ENCODE measurements at places on chromosomes 4 and X.

- no peak overlapping the region for H3K27ac ChIP-seq
- peaks cover 3% of the 10 kb centered on the region for H3K4me1 ChIP-seq
- H3K36me3 ChIP-seq, result no peaks in the 10 kb centered on the region
- H3K4me3 ChIP-seq, result no peak overlapping the region
- H3K27me3 ChIP-seq, result peaks cover 6% of the 10 kb centered on the region
- DNase-seq, result no peak
Measured at GRCh38 chrX:111444881-111445280, 32.9 kb upstream of the DCX start.

DNA sequence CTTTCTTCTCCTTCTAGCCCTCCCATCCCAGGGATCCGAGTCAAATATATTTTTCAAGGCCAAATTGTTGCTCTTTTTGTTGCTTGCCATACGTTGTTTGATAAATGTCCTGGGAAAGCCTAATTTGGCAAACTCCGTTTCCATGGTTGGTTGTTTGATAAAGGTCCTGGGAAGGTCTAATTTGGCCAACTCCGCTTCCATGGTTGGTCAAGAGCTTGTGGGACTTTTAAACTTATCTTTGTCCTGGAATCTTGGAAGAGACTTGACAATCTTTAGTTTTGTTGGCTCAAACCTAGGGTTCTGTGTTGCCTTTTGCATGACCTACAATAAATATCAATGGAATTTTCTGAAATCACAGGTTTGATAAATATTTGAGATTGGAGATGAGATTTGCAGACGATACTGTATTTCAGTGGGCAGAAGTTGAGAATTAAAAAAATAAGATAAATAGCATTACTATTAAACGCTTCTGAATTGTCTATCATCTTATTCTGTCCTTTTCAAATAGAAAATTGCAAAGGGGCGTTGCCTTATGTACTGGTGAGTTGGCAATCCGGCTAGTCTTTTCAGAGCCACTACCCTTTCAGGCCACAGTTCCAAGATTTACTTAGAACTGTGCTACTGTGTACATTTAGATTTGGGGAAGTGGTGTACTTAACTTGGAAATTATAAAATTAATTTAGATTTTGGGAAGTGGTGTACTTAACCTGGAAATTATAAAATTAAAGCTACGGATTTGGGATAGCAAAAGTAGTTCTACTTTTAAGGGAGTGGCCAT, 804 bp downstream of the OSTC start:
- peaks cover 32% of the 10 kb centered on the region for H3K4me1 ChIP-seq
- DNase-seq, result no peak
- H3K4me3 ChIP-seq, result peak overlapping the region; percentile 96
- H3K27ac ChIP-seq, result peak overlapping the region; percentile 99
- no peaks in the 10 kb centered on the region for H3K27me3 ChIP-seq

DNA sequence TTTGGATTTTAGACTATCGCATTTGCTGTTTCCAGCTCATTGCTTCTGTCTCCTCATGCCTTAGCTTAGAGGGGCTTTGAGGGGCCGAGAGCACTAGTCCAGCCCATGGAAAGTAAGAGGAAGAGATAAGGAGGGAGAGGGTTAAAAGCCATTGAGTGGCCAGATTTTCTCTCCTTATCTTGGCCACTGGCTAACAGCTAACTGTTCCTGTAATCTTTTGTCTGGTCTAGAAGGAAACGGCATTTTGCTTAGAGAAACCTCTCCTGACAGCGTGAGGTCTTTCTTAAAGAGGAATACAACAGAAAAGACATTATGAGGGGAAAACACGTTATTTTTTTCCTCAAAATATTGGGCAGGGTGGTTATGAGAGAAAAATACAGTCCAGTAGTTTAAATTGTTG, 7.9 kb downstream of the GPR101 start:
- no peak for DNase-seq
- peaks cover 9% of the 10 kb centered on the region for H3K27me3 ChIP-seq
- H3K4me1 ChIP-seq, result peaks cover 2% of the 10 kb centered on the region
- peaks cover 5% of the 10 kb centered on the region for H3K36me3 ChIP-seq
- no peak overlapping the region for H3K4me3 ChIP-seq

- no peak overlapping the region for H3K27ac ChIP-seq
- H3K27me3 ChIP-seq, result no peaks in the 10 kb centered on the region
- no peaks in the 10 kb centered on the region for H3K4me1 ChIP-seq
- no peaks in the 10 kb centered on the region for H3K36me3 ChIP-seq
Measured at GRCh38 chr4:65865489-65865888, 195.2 kb upstream of the EPHA5 start.

- H3K27ac ChIP-seq, result no peak overlapping the region
- H3K4me1 ChIP-seq, result no peaks in the 10 kb centered on the region
- no peaks in the 10 kb centered on the region for H3K36me3 ChIP-seq
- no peak for DNase-seq
- H3K4me3 ChIP-seq, result no peak overlapping the region
- H3K27me3 ChIP-seq, result peaks cover 6% of the 10 kb centered on the region
Measured at GRCh38 chr4:182339221-182339641, 96.0 kb downstream of the TENM3 start.

DNA sequence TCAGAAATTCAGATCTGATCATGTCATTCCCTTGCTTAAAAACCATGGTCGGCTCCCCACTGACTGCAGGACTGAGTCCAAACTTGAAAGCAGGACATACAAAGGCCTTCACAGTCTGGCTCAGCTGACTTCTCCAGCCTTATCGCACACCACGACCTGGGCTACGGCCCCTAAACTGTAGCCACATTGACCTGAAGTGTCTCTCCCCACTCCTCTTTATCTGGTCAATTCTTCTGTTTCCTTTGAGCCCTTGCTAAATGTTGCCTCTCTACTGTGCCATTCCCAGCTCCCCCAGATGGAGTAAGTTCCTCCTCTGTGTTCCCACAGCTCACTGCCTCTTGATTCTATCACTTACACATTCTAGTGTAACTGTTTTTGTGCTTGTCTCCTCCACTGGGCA, 60.5 kb upstream of the CITED1 start:
- H3K27ac ChIP-seq, result no peak overlapping the region
- no peak for DNase-seq
- no peak overlapping the region for H3K4me3 ChIP-seq
- peaks cover 4% of the 10 kb centered on the region for H3K36me3 ChIP-seq
- no peaks in the 10 kb centered on the region for H3K4me1 ChIP-seq

GRCh38 chr4:20256381-20256881, 4.7 kb downstream of the SLIT2 start:
- H3K27me3 ChIP-seq, result peaks cover 28% of the 10 kb centered on the region
